ENCODE measurements at places on chromosomes 11 and 22.
A peak's percentile ranks its signal among the peaks of the same experiment; 100 is the strongest.

GRCh38 chr11:30852091-30852490 lies 265.9 kb upstream of the MPPED2 start:
- DNase-seq: no peak

- no peak for DNase-seq
These were observed 6.7 kb downstream of the CEP295 start for GRCh38 chr11:93668171-93668570.

DNA sequence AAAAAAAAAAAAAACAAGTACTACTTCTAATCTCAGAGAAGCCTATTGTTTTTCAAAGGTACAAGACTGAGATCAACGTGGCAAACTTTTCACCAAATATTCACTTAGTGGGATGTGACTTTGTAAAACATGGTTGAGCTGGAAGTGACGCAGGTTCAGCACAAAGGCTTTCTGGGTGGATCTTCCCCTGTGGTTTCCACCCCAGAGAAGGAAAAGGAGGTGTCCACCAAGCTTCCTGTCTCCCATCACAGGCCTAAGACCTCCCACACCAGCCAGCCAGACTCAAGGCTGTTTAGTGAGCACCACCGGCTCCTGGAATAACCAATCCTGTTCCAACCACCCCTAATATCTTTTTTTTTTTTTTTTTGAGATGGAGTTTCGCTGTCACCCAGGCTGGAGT lies 5.7 kb downstream of the TMEM184B start:
- no peak for DNase-seq

DNA sequence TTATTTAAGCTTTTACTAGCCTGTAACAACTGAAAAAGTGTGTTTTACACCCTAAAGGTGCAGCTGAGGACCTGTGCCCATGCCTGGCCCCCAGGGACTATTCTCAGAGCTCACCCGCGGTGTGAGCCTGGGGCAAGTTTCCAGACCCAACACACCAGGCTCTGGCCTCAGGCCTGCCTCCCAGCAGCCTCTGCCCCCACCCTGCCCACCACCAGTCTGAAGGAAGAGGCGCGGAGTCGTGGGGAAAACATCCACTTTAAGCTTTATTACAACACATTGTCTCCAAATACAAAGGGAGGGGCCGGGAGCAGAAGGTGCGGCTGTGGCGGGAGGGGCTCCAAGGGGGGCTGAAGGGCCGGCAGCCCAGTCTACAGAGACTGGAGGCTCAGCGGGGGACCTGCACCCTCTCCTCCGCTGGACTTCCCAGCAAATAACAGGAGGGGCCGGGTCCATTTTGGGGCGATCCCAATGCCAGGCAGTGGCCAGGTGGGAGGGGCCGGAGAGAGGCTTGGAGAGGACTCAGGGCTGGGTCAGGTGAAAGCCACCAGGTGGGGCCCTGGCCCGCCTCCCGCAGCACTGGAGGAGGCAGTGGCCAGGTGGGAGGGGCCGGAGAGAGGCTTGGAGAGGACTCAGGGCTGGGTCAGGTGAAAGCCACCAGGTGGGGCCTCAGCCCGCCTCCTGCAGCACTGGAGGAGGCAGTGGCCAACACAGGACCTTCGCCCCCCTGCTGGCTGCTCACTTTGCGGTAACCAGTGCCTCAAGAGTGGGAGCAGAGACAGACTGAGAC lies 18.1 kb downstream of the DUSP8 start:
- DNase-seq: no peak

DNA sequence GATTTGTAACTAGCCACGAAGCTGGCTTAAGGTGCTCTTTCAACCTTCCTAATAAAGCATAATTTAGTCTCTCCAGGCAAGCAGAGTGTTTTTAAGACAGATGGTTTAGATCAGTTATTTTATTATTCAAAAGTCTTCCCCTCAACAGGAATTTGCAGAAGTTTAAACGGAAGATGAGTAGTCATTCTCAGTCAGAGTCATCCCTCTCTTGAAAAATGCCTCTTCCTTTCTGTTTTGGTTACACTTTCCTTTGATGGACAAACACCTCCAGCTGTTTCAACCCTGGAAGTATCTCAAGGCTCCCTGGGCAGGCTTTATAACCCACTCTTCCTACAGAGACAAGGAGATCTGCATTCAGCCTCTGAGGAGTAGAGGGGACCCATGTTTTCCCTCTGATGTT lies 60.3 kb upstream of the POU2AF2 start:
- DNase-seq: no peak

GRCh38 chr11:128860571-128861361 lies 6.3 kb downstream of the KCNJ1 start:
- no peak for DNase-seq

GRCh38 chr11:62153087-62153395 lies 29.2 kb downstream of the INCENP start:
- no peak for DNase-seq

DNA sequence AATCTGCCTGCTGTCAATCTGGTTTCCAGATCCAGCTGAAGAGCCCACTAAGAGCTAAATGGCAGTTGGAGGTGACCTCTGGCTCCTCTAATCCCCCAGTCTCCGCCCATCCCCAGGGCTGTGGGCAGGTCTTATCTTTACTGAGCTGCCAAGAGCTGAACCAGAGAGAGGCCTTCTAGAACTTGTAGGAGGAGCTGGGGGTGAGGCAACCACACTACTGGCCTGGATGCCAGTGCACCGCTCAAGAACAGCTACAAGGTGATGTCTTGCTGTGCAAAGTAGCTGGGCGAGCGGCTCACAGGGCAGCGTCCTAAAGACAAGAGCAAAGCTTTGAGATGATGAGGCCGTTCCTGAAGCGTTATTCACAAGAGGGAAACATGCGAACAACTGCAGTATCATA lies 374.6 kb downstream of the CTTN start:
- DNase-seq: no peak

DNA sequence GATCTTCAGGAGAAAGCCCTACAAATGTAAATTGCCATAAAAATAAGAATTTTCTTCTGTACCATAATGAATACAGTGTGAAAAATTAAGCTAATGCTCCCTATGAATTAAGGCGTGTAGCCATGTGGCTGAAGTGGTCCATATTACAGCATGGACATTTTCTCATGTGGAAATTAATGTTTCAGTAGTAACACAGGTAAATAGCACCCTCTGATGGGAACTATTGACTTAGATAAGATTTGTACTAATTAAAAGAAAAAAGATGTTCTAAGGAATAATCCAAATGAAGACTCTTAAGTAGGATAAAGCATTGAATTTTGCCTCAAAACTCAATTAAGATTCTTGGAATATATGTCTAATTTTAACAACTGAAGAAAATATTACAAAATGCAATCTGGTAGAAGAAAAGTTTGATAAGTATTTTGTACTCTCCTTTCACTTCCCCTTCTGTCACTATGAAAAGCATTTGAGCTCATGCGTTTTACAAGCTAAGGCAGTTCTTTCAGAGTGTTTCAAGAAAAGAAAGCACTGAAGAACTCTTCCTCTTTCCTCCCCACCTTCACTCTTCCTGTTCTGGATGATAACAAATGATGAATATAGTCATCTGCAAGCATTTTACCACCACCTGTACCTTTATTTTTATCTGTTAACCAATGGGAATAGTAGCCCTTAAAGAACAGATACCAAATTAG lies 9.9 kb upstream of the OR8D2 start:
- DNase-seq: no peak

DNA sequence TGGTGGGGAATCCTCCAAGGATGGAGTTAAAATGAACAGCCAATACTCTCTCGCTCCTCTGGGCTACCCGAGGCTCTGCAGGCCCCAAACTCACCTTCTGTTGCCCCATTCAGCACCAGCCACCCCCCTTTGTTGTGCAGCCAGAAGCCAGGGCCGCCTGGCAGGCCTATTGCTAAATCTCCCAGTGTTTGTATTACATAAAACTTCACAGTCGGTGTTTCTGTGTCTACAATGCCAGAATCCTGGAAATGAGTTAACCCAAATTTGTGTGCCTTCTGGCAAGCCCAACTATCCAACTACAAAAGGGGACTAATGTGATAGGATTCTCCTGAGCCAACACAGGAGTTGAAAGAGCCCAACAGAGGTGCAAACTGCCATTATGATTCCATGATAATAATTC lies 9.3 kb downstream of the KCNJ5 start:
- DNase-seq: no peak

DNA sequence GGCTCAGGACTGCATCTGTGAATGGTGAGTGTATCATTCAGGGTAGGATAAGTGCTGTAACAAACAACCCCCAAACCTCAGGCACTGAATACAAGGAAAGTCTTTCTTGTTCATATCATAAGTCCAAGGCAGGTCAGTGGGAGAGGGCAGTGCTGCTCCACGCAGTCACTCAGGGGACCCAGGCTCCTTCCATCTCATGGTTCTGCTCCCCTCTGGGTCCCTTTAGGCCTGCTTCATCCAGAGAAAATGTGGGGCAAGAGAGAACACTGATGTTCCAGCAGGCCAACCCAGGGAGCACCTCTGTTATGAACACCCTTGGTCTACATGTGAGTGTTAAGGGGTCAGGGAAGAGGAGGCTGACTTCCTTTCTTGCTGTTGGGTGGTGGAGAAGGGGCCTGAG lies 187.8 kb downstream of the CHST1 start:
- no peak for DNase-seq

GRCh38 chr22:49077036-49077393 lies 750.7 kb downstream of the BRD1 start:
- DNase-seq: no peak

DNA sequence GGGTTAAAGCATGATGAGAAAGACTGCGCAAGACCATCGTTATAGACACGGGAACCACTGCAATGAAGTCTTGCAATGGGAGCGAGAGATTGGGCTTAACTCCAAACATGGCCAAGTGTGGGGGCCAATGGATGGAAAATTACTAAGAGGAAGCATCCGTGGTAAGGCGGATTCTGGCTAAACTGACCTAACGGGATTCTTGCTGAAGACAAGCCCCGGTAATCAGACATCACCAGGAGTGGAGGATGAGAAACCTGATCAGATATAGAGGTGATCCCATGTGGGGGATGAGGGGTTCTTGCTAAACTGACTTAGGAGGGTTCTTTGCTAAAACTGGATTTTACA lies 5.8 kb upstream of the SYNGR1 start:
- no peak for DNase-seq

GRCh38 chr11:31967404-31968130 lies 123.3 kb upstream of the RCN1 start:
- DNase-seq: no peak

DNA sequence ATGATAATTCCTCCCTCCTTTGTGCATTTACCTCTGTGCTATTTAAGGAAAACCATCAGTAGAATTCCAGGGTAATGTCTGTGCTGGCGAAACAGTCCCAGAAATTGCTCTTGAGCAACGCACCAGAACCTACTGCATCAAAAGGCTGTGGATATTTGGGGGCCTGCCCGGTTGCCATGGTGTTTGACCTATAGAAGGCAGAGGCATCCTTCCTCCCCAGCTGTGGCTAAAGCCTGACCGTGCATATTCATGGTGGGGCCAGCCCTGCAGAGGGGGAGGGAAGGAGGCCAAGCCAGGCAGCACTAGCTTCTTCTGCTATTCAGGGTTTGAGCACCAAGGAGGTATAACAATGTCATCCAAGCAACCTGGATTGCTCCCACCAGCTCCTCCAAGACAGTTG lies 215.0 kb upstream of the E2F8 start:
- no peak for DNase-seq

GRCh38 chr22:38153821-38154562 lies 27.6 kb downstream of the PLA2G6 start:
- DNase-seq: no peak

GRCh38 chr11:64028398-64029115 lies 7.2 kb upstream of the FLRT1 start:
- DNase-seq: no peak

DNA sequence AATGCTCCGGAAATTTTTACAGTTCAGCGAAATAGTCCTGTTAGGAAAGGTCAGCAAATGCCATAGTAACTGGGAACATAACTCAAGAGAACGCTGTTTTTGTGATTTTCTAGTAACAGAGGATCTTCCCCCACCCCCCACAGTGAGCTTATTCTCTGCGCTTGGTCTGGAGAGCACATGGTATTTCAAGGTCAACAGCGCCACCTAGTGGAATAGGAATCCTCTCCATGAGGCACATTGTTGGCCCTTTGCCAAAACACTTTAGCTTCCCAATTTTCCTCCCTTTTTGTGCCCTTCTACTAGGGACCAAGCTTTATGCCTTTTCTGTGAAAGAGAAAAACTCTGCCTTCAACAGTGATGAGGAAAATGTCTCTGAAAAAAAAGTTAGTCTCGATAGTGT lies 13.2 kb upstream of the OR4C12 start:
- DNase-seq: no peak

GRCh38 chr11:33257897-33258630 lies 883 bp downstream of the HIPK3 start:
- peak; percentile 87 for DNase-seq

DNA sequence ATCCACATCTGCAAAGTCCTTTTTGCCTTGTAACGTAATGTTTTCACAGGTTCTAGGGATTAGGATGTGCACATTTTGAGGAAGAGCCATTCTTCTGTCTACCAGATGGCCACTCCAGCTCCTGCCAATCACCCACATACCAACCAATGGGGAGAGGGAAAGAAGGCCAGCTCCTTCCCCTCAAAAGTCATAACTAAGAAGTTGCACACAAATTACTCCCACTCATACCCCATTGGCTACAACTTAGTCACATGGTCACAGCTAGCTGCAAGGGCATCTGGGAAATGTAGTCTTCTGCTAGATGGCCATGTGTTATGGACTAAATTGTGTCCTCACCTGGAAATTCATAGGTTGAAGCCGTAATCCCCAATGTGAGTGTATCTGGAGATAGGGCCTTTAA lies 15.4 kb upstream of the MYOD1 start:
- no peak for DNase-seq

GRCh38 chr22:17245341-17245740 lies 26.1 kb upstream of the ADA2 start:
- DNase-seq: no peak

DNA sequence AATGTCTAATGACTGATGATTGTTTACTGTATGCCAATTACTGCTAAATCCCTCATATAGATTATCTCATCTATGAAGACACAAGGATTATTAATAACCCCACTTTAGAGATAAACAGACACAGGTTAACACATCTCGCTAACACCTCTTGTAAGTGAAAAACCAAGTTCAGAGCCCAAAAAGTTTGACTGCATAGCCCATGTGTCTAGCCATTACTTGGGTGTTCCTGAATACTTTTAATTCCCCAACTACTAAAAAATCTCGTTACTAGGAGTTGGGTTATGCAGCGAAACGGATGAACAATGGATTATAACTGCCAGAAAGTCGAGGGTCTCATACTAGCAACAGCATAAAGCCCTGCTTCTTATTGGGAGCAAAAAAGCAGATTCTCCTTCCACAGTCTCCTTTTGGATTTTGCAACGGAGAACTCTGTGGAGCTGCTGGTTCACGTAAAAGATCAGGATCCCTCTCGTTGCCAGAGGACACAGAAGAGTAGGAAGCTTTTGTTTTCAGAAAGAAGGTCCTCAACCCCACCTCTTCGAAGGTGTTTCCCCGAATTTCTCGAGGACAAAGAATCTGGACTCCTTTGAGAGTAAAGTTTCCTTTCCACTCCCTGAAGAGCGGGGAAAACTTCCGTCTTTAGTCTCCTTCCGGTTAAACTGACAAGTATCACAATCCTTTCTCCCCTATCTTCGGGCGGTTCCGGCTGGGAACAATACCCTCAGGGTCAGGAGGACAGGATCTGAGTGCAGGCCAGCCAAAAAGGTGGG lies 979 bp downstream of the ZBED5 start:
- DNase-seq: no peak

GRCh38 chr11:74043450-74043849 lies 34.6 kb upstream of the UCP3 start:
- no peak for DNase-seq

- DNase-seq: no peak
These were observed 43.3 kb downstream of the USP35 start for GRCh38 chr11:78231962-78232501.

- no peak for DNase-seq
These were observed 19.7 kb upstream of the MUC5AC start for GRCh38 chr11:1138097-1138496.
